ENCODE measurements at places on chromosomes 7 and 10.

- no peak for DNase-seq
Observed at GRCh38 chr10:52221923-52222322, 92.2 kb upstream of the DKK1 start.

DNA sequence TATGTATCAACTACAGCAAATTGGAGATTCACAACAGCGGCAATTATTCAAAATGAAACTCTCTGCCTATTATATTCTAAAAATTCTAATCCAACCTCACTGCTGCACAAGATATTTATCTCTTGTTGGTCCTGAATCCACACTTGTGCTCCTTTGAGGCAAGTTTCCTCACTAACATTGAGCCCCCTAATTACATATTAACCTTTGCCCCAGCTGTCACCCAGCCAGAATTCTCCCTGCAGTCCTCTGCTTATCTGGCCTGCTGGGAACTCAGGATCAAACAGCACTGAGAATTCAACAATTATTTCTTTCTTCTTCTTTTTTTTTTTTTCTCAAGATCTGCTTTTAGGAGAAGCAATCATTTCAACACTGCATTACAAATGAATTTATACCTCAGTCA is 21.5 kb upstream of the PLAC9 start:
- no peak for DNase-seq

DNA sequence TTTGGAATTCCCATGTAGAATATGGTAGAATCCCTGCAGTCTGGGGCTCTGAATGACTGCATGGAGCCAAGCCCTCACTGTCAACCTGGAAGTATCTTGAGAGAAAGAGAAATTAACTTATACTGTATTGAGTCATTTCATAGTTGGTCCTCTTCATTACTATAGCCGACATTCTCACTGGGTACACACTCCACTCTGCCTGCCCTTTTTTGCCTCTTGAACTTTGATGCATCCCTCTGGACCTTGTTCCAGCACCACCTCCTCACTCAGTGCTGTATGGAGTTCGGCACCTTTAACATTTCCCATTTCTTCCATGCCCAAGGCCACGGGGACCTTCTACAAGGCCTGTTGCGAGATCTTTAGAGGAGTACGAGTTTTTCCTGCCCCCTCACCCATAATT is 4.6 kb upstream of the ARHGAP22 start:
- DNase-seq: no peak

- DNase-seq: no peak
Observed at GRCh38 chr7:1845536-1846311, 175.6 kb downstream of the ELFN1 start.

- no peak for DNase-seq
Observed at GRCh38 chr7:96304573-96304972, 17.3 kb downstream of the SLC25A13 start.

GRCh38 chr7:78734626-78735025 is 718.8 kb downstream of the MAGI2 start:
- no peak for DNase-seq

GRCh38 chr7:137895301-137896221 is 48.8 kb upstream of the DGKI start:
- no peak for DNase-seq

GRCh38 chr10:17456032-17456548 is 1.7 kb upstream of the ST8SIA6 start:
- DNase-seq: no peak

- no peak for DNase-seq
Observed at GRCh38 chr7:46844486-46844885, 737.4 kb downstream of the TNS3 start.

DNA sequence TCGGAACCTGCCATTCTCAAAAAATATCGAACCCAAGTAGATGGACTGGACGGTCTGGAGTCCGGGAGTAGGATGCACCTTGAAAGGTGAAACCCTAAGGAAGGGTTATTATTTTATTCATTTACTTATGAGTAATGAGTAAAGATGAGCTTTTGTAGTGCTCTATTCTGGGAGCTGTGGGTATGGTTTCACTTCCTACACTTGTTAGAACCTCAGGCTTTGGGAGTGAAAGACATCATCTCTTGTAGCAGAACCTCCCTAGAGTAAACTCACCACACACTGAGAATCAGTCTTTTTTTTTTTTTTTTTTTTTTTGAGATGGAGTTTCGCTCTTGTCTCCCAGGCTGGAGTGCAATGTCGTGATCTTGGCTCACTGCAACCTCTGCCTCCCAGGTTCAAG is 389.4 kb upstream of the AUTS2 start:
- DNase-seq: no peak

GRCh38 chr10:80443531-80443974 is 10.6 kb upstream of the TSPAN14 start:
- peak; percentile 42 for DNase-seq

GRCh38 chr10:103504181-103504783 is 10.8 kb downstream of the NEURL1 start:
- peak; percentile 38 for DNase-seq

GRCh38 chr10:132407846-132408278 is 10.9 kb downstream of the PWWP2B start:
- DNase-seq: no peak

- no peak for DNase-seq
Observed at GRCh38 chr7:148436571-148436970, 154.0 kb upstream of the C7orf33 start.

GRCh38 chr10:95544783-95545500 is 16.2 kb downstream of the SORBS1 start:
- DNase-seq: no peak

DNA sequence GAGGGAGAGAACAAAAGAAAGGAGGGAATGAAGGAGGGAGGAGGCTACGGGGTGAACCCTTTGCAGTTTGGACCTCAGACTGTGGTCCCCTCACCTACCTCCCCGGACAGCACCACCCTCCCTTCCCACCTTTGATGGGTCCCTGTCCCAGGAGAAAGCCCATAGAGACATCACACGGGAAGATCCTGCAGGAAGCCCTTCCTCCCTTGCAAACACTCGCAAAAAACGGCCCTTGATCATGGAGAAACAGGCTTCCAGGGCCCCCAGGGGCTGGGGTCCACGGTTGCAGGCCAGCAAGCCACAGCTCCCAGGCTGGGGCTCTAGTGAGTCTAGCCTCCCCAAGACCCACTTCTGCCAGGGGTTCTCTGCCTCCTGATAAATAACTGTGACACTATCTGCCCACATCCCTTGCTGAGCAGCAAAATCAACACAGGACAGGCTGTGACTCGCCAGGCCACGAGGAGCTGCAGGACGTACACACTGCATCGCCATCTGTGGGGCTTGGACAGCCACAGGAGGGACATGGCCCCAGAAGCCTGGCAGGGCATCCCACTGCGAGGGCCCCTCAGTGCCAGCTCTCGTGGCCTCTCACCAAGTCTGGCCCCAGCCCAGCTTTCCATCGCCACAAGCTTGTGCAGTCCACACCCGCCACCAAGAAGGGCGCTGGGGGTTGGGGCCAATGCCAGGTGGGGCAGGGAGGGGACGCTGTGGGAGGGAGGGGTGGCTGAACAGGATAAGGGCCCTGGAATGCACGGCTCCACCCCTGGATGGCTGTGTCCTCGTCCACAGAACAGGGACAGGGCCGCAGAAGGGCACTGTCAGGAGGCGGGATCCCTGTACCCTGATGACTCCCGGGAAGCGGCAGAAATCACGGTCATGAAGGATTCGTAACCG is 34.2 kb downstream of the PDGFA start:
- DNase-seq: no peak

- DNase-seq: no peak
Observed at GRCh38 chr7:91299952-91300775, 35.9 kb downstream of the FZD1 start.

- no peak for DNase-seq
Observed at GRCh38 chr7:140917258-140917657, 7.5 kb downstream of the BRAF start.

GRCh38 chr7:26449175-26450165 is 157.8 kb downstream of the SNX10 start:
- DNase-seq: no peak

DNA sequence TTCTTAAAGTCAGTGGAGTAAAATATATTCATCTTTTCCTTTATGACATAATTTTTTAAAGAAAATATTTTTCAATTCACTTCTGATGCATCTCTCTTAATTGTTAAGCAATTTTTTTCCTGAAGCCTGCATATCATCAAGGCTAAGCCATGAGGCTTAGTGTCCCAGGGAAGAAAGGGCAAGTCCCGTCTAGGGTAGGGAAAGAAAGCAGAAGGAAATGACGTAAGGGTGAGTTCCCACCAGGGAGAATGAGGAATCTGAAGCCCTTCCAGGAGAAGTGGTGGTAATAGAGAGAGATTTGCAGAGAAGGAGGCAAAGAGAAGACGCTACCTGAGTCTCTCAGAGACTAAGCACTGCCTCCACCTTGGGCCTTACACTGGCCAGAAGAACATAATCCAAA is 96.8 kb upstream of the NFE2L3 start:
- no peak for DNase-seq

- DNase-seq: peak; percentile 17
Observed at GRCh38 chr7:50792342-50793119, 9.8 kb upstream of the GRB10 start.
